ENCODE measurements at places on chromosomes 6 and 20. TPM values are rescaled to one million over a fixed set of nuclear protein-coding genes. Genes with fewer than 3 reads are reported as not detected.

GJA10 gene
- not detected for total RNA-seq

OR2H2 gene
- not detected for total RNA-seq

GRCh38 chr20:60408435-60408834 is 450.2 kb downstream of the CDH26 start:
- H3K27ac ChIP-seq = no peak overlapping the region
- H3K27me3 ChIP-seq = no peaks in the 10 kb centered on the region
- no peak for DNase-seq
- H3K36me3 ChIP-seq = no peaks in the 10 kb centered on the region
- no peak overlapping the region for H3K4me3 ChIP-seq

DNA sequence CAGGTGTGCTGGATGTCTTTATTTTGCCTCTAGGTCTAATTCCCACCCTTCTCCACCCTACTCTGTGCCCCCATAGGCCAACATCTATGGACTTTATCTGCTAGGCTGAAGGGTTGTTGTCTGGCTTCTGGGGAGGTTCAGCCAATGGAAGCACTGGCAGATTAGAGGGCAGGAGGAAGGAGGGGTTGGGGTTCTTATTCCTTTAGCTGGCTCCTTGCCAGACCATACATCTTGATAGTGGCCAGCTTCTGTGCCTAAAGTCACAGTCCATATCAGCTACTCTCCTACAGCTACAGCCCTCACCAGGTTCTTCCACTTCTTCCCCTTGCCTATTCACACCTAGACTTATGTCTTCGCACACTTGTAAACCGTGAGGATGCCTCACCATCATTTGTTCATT is 41.1 kb downstream of the ROS1 start:
- H3K27ac ChIP-seq = no peak overlapping the region
- no peak overlapping the region for H3K4me3 ChIP-seq

DNA sequence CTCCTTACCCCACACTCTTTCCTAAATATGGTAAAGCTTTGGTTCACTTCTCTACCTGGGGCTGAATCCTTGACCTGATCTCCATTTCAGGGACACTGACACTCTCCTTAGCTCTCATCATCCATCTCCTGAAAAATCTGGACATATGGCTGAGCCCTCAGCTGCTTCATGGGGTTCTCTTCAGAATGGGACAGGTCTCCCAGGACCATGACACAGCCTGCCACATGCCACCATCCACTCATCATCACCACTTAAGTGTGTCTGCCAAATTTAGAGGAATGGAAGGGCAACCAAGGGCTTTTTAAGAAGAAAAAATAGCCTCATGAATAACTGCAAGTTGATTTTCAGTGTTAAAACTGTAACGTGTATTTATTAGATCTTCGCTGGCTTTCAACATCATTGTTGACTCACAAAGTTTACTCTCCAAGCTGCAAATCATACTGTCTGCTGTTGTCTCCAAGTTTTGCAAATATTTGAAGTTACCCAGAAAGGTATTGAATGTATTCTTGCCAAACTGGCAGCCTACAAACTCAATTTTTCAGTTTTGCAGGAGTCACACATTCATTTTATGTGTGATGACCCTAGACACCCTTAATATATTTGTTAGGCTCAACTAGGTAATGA is 41.1 kb downstream of the HS3ST5 start:
- H3K36me3 ChIP-seq = no peaks in the 10 kb centered on the region
- H3K4me3 ChIP-seq = no peak overlapping the region
- H3K27me3 ChIP-seq = no peaks in the 10 kb centered on the region
- DNase-seq = no peak

GRCh38 chr6:55443238-55444134 is 116.2 kb downstream of the GFRAL start:
- no peak overlapping the region for H3K4me3 ChIP-seq
- no peaks in the 10 kb centered on the region for H3K27me3 ChIP-seq
- no peaks in the 10 kb centered on the region for H3K4me1 ChIP-seq
- no peak for DNase-seq
- no peaks in the 10 kb centered on the region for H3K36me3 ChIP-seq
- no peak overlapping the region for H3K27ac ChIP-seq
